ENCODE measurements at places on chromosomes 6 and 20.

- no peak for DNase-seq
These were observed 167.1 kb downstream of the PTPRT start for GRCh38 chr20:43022568-43022967.

- DNase-seq: no peak
These were observed 258.0 kb downstream of the PLCB1 start for GRCh38 chr20:8390037-8390433.

DNA sequence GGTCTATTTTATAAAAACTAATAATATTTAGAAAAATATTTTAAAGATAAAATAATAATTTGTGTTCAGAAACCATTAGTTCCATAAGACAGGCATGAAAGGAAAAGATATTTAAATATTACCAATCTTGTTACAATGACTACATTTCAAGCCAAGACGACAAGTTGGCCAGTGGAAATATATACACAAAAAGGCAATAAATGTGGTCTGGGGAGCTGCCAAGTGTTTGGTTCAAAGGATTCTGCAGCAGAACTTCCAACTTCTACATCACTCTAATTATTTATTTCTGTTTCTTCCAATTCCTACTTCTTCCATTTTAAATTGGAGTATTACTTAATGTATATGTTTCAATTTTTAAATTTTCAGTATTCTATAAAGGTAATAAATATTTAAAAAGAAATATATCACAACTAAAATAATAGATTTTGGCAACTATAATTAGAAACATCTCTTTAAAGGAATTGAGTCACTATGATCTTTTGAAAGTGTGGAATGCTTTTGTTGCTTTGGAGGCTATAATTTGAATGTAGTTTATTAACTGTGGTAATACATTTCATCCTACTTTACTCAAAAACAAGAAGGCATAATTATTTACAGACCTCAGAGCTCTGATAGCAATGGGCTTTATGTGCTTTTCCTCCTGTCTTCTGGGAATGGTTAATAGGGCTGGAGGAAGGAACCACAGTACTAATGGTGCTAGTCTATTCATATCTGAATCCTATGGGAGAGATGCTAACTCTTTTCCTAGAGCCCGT lies 129.7 kb upstream of the FAM184A start:
- DNase-seq: no peak

DNA sequence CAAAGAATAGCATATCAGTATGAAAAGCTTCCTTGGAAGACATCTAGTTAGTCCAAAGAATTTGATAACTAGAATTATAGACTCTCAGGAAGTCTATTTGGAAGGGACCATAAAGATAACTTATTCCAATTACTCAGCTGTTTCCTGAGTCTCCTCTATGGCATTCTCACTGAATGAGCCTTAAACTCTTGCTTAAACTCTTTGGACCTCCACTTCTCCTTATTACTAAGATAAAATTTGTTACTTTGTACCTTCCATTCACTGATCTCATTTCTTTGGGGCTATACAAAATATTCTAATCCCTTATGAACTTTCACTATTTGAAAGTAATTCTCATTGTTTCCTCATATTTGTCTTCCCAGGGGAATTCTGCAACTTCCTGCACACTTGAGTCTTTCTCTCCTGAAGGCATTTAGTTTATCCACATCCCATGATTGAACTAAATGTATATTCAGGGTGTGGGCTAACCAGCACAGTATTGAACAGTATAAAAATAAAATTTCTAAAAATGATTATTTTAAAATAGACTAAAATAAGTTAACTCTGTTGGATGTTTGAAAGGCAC lies 67.1 kb upstream of the NOTCH4 start:
- no peak for DNase-seq

DNA sequence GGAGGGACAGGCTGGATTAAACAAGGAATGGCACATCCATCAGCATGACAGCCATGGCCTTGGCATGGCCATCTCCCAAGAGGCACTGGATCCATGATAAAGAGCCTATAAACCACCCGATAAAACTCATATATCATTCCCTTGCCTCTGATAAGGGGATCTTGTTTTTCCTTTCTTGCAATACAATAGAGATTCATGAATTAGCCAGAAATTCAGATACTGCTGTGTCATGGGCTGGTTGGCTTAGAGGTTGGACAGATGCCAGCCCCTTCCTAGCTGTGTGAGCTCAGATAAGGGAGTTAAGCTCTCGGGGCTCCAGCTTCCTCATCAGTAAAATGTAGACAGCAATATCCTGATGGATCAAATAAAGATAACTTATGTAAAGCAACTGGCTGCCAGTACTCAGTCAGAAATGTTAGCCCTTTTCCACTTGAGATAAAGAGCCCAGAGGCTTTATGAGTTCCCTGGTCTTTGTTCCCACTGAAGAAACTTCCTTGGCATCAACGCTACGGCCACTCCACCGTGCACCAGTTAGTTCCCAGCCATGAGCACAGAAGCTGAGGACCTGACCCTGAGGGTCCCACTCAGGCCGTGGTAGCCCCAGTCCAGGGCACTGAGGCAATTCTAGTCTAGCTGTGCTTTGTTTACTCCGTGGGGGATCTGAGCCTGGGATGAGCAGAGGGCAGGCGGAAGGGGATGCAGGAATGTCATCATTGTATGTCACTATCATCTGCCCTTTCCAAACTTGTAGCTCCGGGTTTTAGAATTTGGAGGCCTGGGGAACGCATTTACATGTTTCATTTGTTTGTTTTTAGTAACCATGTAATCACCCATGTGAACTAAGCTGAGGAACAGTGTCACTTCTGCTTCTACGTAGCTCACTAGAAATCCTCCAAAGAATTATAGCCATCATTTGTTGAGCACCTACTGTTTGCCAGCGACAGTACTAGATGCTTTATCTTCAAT lies 67.2 kb upstream of the TBC1D7 start:
- DNase-seq: peak; percentile 34

GRCh38 chr6:170045981-170046667 lies 244.8 kb downstream of the DLL1 start:
- DNase-seq: no peak

GRCh38 chr6:85506441-85507093 lies 56.7 kb downstream of the NT5E start:
- DNase-seq: peak; percentile 21

DNA sequence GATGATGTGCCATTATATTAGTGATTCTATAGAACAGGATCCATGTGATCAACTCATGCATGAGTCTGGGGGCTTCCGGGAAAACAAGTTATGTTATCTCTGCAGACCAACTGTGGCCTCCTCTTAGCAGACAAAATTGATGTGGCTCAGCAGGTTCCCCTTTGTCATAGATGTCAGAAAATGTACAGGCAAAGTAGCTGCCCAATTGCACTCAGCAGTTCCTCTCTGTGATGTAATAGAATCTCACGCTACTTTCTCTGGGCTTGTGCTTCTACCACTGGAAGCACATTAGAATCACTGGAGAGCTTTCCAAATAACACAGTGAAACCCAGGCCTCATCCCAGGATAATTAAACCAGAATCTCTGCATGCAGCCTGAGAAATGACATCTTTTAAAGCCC lies 253.1 kb downstream of the SLC24A3 start:
- DNase-seq: no peak

DNA sequence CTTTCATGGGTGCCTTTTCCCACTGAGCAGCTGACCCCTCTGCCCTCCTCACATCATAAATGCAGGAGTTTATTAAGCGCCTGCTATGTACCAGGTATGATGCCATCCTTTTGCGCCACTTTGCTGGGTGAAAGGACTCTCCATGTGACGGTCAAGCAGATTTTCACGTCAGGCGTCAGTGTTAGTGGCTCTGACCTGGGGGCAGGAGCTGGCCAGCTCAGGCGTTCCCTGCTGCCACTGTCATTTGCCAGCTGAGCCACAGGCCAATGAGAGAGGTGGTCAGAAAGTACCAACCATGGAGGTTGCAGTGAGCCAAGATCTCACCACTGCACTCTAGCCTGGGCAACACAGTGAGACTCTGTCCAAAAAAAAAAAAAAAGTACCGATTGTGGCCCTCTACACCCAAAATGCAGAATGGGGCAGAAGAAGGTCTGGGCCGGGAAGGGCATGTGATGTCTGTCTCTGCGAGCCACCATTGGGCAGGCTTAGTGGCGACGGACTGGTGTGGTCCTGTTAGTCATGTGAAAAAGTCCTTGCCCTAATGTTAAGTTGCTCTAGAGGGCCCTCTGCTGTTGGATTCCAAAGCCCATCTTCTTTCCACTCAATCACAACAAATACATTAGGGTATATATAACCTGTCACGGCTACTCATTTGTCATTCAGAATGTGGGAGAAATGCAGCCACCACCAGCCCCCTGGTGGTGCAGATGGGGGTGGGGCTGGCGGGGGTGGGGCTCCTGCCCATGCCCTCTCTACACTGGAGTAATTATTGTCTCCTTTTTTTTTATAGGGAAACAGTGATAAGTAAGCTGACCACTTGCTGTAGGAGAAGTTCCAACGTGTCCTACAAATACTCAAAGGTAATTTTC lies 18.4 kb upstream of the SLC22A1 start:
- peak; percentile 53 for DNase-seq
